ENCODE measurements at places on chromosomes 1 and 21. TPM values are rescaled to one million over a fixed set of nuclear protein-coding genes. Genes with fewer than 3 reads are reported as not detected.

GRCh38 chr1:1628754-1629429 lies 3.1 kb upstream of the MMP23B start:
- H3K36me3 ChIP-seq: peaks cover 2% of the 10 kb centered on the region
- H3K27me3 ChIP-seq: peaks cover 4% of the 10 kb centered on the region
- no peak overlapping the region for H3K27ac ChIP-seq

GRCh38 chr1:55706397-55706796 lies 491.2 kb upstream of the USP24 start:
- H3K4me3 ChIP-seq: no peak overlapping the region
- H3K27ac ChIP-seq: no peak overlapping the region
- no peaks in the 10 kb centered on the region for H3K27me3 ChIP-seq
- DNase-seq: no peak

GRCh38 chr1:10431070-10431730 lies 967 bp downstream of the CENPS start:
- no peak overlapping the region for H3K27ac ChIP-seq
- peak overlapping the region; percentile 93 for H3K4me3 ChIP-seq
- no peaks in the 10 kb centered on the region for H3K27me3 ChIP-seq
- DNase-seq: peak; percentile 28
- H3K4me1 ChIP-seq: peaks cover 21% of the 10 kb centered on the region

Gene MATN1
- 0.37 TPM for total RNA-seq

Gene AK5
- total RNA-seq: 9.1 TPM
